GM23248 (cell line): ENCODE measurements at places on chromosomes 12 and 14. TPM values are rescaled to one million over a fixed set of nuclear protein-coding genes. Genes with fewer than 3 reads are reported as not detected.

Gene DPPA3
- not detected in 2 replicates for total RNA-seq

Gene SERPINA10
- total RNA-seq = not detected in 2 replicates

Gene VPS37B
- total RNA-seq = 26.1 and 31.3 TPM in 2 replicates

Gene GALC
- 20.9 and 24.0 TPM in 2 replicates for total RNA-seq

Gene FLRT2
- 72.8 and 94.1 TPM in 2 replicates for total RNA-seq

Gene GARIN6
- not detected in 2 replicates for total RNA-seq

Gene CISTR
- total RNA-seq = not detected in 2 replicates

Gene PLXNC1
- total RNA-seq = 1.9 and 2.1 TPM in 2 replicates

Gene KRT71
- not detected in 2 replicates for total RNA-seq

Gene GLT8D2
- 58.6 and 63.2 TPM in 2 replicates for total RNA-seq

Gene TIMELESS
- total RNA-seq = 4.2 and 4.5 TPM in 2 replicates

Gene HIP1R
- total RNA-seq = 16.3 and 16.4 TPM in 2 replicates
